ENCODE measurements at places on chromosomes 1 and 21. TPM values are rescaled to one million over a fixed set of nuclear protein-coding genes. Genes with fewer than 3 reads are reported as not detected.

The CFAP298 gene
- total RNA-seq, result 27.5 TPM

The PSRC1 gene
- 6.5 TPM for total RNA-seq

The FAM167B gene
- 4.2 TPM for total RNA-seq

The ERICH3 gene
- total RNA-seq, result not detected

- DNase-seq, result no peak
These were observed 22.3 kb downstream of the APP start for GRCh38 chr21:26148071-26148839.

DNA sequence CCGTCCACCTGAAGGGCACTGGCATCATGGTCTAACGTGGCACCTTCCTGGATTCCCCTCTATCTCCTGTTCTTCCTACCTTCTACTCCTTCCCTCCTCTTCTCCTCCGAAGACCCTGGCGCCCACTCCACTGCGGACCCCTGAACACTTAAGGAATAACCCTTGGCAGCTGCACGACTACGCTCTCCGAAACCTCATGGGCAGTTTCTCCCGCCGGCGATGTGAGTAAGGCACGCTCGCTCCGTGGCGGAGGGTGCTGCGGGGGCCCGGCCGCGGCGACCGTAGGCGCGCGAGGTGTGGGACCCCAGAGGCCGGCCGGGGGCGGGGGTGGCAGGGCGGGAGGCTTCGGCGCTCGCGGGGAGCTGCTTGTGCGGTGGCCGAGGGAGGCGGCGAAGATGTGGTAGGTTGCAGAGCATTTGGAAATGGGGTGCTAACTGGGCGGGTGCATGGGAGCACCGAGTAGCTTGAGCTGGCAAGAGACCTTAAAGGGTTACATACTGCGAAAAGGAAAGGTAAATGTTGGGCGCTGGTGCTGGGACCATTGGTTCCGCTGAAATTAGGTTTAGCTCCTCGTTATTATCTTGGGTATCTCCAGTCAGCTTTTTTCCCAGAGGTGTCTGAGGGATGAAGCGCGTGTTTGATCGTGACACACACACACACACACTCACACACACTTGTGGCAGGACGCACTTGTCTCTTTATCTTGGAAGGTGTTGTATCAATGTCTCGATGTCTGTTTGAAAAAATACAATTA is 876 bp downstream of the LRRC7 start:
- DNase-seq, result no peak

GRCh38 chr1:72283022-72283306 is 625 bp upstream of the NEGR1 start:
- DNase-seq, result no peak

DNA sequence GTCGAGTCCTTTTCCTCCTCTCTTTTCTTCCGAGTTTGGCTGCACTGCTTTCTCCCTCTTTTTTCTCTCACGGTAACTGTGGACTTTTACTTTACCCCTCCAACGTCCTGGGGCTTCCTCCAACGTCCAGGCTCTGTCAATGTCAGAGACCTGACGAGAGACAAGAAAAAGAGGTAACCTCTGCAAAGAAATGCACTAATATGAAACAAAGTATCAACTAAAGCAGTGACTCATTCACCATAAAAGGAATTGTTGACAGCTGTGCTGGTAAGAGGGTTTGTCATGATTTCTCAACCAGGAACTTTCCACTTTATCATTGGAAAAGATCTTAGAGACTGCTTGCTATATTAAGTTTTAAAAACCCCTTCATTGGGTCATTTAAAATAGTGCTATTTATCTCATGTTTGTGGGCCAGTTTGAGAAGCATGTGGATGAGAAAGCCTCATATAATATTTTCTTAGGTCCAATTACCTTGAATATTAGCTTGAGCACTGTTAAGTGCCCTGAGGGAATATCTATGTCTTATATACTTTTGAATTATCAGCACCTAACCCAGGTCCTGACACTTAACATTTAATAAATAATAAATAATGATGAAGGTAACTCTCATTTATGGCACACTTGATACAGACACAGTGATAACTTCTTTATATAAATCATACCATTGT is at the start of gene GBP2:
GBP2 (minus strand) TSS at position 202 of the 668 bp plus-strand sequence. CDS start 4,148 bp downstream, outside the sequence.
- peak; percentile 34 for DNase-seq

DNA sequence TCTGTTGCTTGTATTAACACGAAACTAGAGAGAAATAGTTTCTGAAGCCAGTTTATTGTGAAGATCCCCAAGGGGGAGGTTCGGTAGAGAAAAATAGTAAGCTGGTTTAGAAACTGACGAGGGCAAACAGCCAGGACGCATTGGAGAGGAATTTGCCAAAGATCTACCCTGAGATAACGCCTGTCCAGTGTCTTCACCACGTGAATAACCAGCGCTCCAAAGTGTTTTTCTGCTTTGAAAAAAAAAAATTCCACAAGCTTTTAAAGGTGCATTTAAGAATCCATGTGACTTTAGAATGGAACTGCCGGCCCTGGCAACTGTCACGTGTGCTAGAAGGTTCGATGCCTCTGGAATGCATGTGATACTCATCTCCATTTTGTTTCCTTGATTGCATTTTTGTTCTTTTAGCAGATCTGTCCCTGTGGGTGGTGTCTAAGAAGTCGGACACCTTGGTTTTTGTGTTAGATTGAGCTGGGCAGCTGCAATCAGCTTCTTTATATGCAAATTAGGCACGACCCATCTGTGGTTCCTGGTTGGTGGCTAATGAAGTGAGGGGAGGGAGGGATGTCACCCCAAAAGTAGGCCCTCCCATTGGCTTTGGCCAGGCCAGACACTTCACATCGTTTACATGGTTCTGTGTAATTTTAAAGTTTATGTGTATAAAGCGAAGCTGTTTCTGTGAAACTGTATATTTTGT is 1.3 kb upstream of the THAP3 start:
- no peak for DNase-seq

DNA sequence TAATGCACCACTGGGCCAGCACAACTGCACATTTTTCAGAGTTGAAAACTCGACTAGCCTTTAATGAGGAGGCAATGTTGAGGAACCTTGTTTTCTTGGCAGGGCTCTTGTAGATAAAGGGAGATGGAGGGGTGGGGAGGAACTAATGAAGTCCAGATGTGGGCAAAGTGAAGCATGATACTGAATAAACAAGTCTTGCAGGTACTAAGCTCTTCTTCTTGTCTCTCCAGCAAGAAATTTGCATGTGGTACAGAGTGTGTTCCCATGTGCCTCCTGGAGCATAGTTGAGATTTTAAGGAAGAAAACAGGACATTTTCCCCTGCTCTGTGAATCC is 47.0 kb downstream of the PLPP3 start:
- DNase-seq, result no peak

GRCh38 chr21:27817074-27817473 is 850.2 kb upstream of the ADAMTS5 start:
- no peak for DNase-seq

GRCh38 chr1:234143681-234144080 is 229.6 kb upstream of the COA6 start:
- no peak for DNase-seq

GRCh38 chr1:232333419-232333767 is 296.5 kb downstream of the SIPA1L2 start:
- no peak for DNase-seq

GRCh38 chr21:25737421-25737820 is 2.6 kb downstream of the GABPA start:
- DNase-seq, result no peak

DNA sequence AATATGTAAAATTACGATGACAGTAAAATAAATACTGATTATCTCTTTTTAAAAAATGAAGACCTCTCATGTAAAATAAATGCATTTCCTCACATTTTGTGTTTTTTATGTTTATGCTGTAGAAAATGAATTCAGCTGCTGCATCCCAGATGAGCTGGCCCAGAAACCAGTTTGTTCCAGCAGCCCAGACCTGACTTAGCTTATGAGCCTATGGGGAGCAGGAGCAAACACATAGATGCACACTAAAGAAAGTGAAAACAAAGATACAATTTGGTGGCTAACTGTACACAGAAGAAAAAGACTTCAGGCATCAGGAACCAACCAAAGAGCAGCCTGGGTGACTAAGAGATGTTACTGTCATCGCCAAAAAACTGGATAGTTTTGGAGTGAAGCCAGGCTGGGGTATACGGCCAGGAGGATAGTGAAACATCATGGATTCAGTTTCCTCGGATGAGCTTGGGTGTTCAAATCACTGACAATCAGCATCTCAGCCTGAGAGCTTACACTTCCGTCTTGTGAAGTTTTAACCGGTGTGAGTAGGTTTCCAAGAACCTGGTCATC is 113.9 kb upstream of the BACE2 start:
- DNase-seq, result no peak

DNA sequence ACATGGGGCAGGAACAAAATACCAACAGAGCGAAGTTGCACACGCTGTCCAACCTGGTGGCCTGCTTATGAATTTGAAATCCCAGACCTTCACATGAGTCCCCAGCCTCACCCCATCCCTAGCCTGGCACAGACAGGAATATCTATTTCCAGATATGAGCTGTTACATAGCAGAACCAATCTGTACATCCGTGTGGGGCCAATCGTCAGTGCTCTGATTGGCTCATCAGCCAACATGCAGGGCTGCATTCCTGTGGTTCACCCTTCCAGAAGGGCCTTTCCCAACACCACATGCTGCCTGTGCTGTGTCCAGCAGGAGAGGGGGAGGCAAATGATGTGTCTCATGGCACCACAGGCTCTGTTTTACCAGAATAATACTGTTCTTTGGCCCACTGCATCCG is 31.3 kb downstream of the CCN1 start:
- no peak for DNase-seq

DNA sequence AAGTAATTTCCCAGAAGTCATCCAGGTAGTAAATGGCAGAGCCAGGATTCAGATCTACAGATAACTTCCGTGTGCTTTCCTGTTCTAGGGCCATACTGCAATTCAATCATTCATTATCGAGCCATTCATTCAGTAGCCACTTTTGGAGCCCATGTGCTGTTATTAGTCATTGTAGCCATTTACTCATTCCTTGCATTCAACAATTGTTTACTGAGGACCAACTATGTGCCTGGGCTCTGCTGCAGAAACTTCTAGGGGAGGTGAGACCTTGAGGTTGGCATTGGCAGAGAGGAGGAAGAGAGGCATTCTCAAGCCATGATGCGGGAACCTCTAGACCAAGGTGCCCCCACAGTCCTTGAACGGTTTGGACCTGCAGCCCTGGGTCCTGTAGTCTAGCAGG is 27.9 kb downstream of the EPHB2 start:
- DNase-seq, result no peak

DNA sequence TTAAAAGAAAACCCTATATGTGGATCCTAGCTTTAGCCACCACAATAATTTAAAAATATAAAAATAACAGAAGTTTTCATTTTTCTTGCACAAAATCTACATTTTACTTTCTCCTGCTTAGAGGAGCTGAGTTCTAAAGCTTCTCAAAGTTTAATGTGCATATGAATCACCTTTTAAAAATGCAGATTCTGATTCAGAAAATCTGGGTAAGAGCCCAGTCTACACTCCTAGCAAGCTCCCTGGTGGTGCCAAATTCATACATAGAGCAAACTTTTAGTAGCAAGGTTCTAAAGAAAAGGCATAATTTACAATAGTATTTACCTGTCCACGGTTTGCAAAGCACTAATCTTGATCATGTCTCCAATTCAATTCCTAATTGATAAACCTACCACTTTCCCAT is 19.3 kb downstream of the RSBN1 start:
- DNase-seq, result no peak

- DNase-seq, result no peak
These were observed 71.6 kb upstream of the SELENON start for GRCh38 chr1:25728301-25728935.

DNA sequence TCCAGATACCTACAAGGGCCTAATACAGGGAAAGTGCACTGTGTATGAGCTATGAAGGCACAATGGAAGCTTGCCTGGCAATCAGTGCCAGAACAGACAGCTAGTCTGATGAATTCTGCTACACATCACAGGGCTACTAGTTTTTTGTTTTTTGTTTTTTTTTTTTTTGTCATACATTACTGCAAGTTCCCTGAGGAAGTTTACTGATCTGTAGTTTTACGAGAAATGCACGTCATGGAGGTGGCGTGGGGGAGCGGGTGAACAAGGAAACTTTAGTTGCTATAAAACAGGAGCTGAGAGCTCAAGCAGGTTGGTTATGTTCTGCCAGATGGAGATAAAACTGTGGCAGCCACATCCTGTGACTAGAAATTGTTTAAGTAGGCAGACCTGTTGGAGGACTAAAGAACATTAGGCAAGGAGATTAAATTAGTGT is 17.7 kb downstream of the PTPRC start:
- peak; percentile 77 for DNase-seq

- DNase-seq, result no peak
These were observed 393.7 kb downstream of the HLX start for GRCh38 chr1:221272940-221273339.

- DNase-seq, result no peak
These were observed 155.2 kb upstream of the KAZN start for GRCh38 chr1:14443164-14443787.

DNA sequence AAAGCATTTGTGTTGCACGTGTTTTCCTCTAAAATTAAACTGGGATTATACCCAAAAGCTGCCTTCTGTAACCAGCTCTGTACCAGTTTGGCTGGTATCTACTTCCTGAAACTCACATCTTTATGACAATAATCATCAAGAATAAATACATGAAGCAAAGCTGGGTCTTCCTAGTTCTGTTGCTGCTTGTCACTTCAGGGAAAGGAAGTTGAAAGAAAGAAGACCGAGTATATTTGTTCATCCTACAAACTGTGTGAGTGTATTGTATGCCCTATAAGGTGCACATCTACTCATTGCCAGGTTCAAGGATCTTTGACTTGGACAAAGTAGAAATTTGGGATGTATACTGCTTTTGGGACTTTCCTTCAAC is 29.1 kb upstream of the IFNGR2 start:
- no peak for DNase-seq

- DNase-seq, result no peak
These were observed 82.8 kb downstream of the DMRTB1 start for GRCh38 chr1:53541761-53542550.

DNA sequence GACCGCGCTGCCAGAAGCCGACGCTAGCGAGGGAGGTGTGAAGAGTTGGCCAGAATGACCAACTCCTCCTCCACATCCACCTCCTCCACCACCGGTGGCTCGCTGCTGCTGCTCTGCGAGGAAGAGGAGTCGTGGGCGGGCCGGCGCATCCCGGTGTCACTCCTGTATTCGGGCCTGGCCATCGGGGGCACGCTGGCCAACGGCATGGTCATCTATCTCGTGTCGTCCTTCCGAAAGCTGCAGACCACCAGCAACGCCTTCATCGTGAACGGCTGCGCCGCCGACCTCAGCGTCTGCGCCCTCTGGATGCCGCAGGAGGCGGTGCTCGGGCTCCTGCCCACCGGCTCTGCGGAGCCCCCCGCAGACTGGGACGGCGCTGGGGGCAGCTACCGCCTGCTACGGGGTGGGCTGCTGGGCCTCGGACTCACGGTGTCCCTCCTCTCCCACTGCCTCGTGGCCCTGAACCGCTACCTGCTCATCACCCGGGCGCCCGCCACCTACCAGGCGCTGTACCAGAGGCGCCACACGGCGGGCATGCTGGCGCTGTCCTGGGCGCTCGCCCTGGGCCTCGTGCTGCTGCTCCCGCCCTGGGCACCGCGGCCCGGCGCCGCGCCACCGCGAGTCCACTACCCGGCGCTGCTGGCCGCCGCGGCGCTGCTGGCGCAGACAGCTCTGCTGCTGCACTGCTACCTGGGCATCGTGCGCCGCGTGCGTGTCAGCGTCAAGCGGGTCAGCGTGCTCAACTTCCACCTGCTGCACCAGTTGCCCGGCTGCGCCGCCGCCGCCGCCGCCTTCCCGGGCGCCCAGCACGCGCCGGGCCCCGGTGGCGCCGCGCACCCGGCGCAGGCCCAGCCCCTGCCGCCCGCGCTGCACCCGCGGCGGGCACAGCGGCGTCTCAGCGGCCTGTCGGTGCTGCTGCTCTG is 1.2 kb downstream of the GPR88 start:
- no peak for DNase-seq

- no peak for DNase-seq
These were observed 2.7 kb upstream of the TMEM61 start for GRCh38 chr1:54977533-54978297.
